A172 (cell line): ENCODE measurements at places on chromosomes 6 and 20. TPM values are rescaled to one million over a fixed set of nuclear protein-coding genes. Genes with fewer than 3 reads are reported as not detected.

DNA sequence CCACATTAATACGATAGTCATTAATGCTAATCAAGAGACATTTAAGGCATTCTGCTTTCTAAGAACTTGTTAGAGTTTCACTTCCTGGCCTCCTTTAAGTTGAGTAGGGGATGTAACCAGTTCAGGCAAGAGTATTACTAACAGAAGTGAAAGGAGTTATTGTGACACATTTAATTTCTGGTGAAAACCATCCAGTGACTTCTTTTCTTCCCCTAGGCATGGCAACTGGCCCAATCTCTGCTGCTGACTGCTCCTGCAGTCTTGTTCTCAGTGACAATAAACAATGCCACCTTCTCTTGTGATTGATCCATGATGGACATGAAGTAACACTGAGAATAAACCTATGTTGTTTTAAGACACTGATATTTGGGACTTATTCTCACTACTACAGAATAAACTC is 130.9 kb upstream of the DEFB112 start:
- no peak for DNase-seq

- DNase-seq: no peak
Measured at GRCh38 chr6:130761286-130761685, 65.9 kb upstream of the SMLR1 start.

- no peak for DNase-seq
Measured at GRCh38 chr6:133632906-133633305, 256.0 kb upstream of the TCF21 start.

BPIFA1 gene
- not detected in 2 replicates for total RNA-seq

TRAPPC3L gene
- not detected in 2 replicates for total RNA-seq

DNA sequence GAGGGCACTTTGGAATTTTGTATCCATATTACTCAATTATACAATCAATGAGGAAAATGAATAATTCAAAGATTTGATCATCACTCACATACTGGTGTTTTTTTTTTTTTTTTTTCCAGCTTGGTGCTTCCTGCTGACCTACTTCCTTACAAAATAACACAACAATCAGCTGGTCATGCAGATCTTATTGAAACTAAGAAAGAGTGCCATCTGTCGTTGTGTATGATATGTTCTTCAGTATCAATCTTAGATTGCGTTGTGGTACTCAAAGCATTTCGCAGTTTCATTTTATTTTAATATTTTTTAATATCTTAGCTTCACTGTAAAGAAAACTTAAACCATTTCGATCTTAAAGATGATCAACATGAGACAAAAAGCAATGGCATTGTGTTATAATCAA is 155.6 kb downstream of the OGFRL1 start:
- no peak for DNase-seq

- peak; percentile 52 for DNase-seq
Measured at GRCh38 chr6:55918639-55919038, 43.2 kb upstream of the BMP5 start.

GCNT2 gene
- total RNA-seq: 16.6 and 19.3 TPM in 2 replicates

DNA sequence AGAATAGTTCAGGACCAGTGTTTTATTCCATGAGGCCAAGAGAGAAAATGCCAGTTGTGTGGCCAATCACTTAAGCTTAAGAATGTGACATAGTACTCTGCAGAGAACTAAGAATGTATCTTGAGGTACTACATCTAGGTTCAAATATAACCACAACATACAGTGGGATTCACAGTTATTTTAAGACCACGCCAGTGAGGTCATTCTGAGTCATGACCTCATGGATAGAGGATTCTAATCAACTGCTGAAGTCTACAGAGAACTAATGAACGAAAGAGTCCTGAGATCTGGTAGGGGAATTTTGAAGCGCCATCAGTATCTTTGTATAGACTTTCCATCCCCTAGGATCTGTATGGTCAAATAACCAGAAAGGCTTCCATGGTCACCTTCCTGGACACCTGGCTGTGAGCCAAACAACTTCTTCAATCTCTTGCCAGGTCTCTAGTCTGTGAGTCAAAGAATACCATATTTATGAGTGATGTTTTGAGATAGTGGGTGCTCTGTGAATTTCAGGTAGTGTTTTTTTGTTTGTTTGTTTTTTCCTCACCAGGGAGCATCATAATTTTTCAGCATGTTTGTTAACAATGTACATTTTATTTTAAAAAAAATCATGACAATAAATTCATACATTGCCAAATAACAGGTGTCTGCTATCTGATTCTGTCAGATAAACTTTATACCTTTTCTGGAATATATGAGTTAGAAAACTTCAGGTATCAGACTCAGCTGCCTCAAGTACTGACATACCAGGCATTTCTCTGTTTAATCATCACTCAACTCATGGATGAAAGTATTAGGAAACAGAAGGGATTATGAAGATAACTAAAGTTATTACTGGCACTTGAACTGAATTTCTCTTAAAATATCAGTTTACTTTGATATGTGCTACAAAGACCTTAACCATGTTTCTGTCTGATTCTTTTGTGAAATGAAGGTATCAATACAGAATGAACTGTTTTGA is 217.9 kb downstream of the PLCB4 start:
- DNase-seq: peak; percentile 48

DNA sequence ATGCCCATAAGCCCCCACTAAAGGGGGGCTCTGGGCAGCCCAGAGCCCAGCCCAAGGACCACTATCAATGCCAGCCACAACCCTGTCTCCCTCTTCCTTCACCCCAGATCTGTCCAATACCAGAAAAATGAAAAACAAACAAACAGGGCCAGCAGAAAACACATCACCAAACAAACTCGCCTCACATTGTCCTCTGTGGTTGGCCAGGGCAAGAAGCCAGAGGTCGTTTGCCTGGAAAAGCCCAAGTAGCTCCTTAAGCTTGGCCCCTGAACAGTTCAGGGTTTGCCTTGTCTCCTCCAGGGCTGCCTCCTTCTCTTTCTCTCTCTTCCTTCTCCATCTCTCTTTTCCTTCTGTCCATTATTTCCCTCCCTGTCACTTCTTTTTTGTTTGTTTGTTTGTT is 10.1 kb upstream of the SCUBE3 start:
- no peak for DNase-seq

CENPQ gene
- 26.0 and 32.8 TPM in 2 replicates for total RNA-seq

DNA sequence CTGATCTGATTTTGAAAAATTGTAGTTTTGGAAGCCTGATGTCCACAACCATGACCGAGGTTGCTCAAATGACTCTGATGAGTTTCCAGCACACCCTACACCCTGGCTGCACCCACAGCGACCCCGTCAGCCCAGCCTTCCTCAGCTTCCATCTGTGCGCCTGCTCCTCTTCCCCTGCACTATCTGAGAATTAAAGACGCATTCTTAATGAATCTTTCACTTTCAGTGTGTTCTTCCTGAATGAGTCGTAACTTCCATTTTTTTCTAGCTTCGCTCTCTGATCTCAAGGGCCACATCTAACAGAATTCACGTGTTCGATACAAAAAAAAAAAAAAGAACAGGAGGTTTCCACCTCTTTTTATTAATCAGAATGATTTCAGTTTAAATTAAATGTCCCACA is 21.3 kb upstream of the RREB1 start:
- DNase-seq: peak; percentile 19

SNX3 gene
- total RNA-seq: 251 and 274 TPM in 2 replicates

GRCh38 chr6:4943716-4944115 is 60.1 kb downstream of the RPP40 start:
- no peak for DNase-seq

DNA sequence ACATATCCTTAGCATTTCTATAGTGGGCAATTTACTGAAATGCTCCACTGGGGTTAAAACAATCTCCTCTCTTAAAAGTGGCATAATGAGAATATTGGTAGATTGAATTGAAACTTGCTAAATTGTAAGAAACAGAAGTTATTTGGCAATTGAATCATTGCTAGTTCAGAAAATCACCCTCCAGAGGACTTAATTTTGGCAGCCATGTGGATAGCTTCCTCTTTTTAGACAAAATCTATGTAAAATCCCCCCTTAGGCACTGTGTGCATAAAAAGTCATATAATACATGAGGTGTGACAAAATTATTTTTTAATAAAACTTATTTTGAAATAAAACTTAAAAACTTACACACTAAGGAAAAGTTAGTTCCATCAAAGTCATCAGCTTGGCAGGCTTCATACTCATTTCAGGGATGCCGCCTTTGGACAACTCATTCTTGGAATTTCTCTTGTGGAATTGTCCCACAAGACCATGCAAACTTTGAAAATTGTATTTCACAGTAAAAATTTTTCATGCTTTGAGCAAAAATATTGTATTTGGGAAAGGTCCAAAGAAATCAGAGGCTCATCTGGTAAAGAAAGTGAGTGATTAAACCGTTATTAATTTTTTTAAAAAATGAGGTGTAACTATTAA is 473.0 kb downstream of the BCKDHB start:
- no peak for DNase-seq

DNA sequence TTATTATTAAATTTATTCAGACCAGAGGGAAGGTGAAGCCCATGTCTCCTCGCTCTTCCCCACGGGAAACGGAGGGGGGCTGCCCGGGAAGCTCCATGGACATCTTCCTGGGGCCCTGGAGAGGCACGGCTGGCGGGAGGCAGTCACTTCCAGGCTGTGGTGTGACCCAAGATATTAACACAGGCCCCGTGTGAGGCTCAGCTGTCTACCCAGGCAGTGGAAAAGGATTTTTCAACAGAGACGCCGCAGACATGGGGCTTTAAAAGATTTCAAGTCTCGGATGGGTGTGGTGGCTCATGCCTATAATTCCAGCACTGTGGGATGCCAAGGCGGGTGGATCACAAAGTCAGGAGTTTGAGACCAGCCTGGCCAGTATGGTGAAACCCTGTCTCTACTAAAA is 117.9 kb downstream of the ERMARD start:
- DNase-seq: no peak

GRCh38 chr6:57147401-57147800 is 24.7 kb upstream of the BAG2 start:
- DNase-seq: no peak

DNA sequence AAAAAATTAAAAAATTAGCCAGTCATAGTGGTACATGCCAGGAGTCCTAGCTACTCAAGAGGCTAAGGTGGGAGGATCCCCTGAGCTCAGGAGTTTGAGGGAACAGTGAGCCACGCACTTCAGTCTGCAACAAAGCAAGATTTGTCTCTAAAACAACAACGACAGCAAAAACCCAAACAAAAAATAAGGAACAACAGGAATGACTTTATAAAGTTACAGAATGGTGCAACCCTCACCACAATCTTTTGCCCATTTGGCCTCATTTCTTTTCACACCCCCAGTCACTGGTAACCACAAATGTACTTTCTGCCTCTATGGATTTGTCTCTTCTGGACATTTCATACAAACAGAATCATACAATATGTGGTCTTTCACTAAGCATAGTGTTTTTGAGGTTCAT is 16.7 kb upstream of the ZFAND3 start:
- no peak for DNase-seq

- no peak for DNase-seq
Measured at GRCh38 chr6:168823397-168824212, 382.6 kb downstream of the SMOC2 start.

DNA sequence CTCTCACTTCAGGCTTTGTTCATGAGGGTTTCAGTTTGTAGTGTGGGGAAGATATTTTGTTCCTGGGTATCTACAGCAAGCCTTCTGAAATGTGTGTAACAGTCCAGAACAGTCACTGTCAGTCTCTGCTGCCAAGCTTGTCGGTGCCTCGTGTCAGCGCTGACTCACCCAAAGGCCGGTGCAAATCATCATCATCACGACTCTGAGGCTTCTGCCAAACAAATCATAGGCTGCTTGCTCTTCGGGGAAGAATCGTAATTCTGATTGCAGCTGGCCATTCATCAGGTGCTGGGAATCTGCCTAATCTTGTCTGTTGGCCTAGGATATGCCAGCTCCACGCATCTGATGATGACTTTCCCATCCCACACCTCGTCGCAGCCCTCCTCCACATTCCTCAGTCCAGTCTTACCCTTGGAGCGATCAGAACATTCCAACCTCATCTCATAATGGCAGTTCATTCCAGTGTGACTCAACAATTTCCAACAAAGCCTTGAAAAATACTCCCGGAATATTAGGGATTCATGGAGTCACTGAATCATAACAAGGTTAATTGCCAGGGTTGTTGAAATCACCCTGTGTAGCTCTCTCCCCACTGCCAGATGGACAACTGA is 40.9 kb downstream of the ALDH8A1 start:
- DNase-seq: peak; percentile 99

RBM24 gene
- 13.2 and 14.5 TPM in 2 replicates for total RNA-seq

GRCh38 chr20:1020614-1021013 is 18.5 kb upstream of the RSPO4 start:
- no peak for DNase-seq

- DNase-seq: no peak
Measured at GRCh38 chr6:168001029-168001332, 3.5 kb downstream of the KIF25 start.
